Activated CD4-positive, CD25-positive, alpha-beta regulatory T cell (primary cell): ENCODE measurements at places on chromosomes 5 and 9.

GRCh38 chr5:16690243-16690852 is 73.6 kb upstream of the RETREG1 start:
- DNase-seq = no peak

DNA sequence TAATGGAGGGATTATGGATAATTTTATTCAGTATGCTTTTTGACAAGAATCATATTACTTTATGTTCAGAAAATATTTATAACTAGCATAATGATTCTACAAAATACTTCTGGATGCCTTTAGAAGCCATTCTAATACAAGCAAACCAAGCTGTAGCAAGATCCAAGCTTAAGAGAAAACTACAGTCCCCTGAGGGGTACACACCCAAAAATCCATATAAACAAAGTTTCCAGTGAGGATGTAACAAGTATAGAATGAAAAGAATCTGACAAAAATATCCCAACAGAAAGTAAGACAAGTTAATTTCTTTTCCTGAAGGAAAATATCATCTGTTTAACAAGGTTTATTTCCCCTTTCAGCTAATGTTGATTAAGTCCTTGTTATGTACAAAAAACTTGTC is 53.9 kb downstream of the MLLT3 start:
- DNase-seq = no peak

GRCh38 chr9:72983512-72984225 is 30.8 kb upstream of the ALDH1A1 start:
- DNase-seq = no peak

- DNase-seq = no peak
Measured at GRCh38 chr9:83012922-83013838, 49.8 kb downstream of the RASEF start.

DNA sequence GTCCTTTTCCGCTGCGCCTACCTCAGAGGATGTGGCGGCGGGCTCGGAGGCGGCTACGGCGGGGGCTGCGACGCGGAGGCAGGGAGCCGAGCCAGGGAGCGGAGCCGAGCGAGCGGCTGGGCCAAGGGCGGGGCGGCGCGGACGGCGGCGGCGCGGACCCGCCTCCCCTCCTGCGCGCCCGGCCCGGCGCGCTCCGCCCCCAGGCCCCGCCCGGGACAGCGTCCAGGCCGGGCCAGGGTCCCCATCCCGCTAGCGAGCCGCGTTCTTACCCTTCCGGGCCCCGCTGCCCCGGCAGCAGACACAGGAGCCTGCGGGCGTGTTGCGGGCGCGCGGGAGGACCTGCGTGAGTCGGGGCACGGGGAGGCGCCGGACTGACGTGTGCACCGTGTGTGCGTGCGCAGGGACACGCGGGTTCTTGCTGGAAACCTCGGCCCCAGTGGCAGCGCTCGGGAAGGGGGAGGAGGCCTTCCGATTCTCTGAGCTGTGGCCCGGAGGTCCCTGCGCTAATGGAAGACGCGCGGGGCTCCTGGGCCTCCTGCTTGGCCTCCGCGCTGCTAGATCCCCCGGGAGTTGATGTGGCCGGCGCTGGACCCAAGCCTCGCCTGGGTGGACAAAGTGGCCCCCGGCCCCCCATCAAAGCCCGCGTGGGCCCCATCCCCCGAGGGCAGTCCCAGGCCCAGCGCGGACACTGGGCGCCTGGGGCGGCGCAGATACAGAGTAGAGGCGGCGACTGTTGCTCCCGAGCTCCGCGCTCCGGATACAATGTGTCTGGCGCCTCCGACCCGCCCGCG is at the start of gene VDAC1:
Gene VDAC1 (minus strand): TSS at position 350 of the 791 bp plus-strand sequence. CDS start 11,963 bp downstream, outside the sequence.
- peak; percentile 75 for DNase-seq

DNA sequence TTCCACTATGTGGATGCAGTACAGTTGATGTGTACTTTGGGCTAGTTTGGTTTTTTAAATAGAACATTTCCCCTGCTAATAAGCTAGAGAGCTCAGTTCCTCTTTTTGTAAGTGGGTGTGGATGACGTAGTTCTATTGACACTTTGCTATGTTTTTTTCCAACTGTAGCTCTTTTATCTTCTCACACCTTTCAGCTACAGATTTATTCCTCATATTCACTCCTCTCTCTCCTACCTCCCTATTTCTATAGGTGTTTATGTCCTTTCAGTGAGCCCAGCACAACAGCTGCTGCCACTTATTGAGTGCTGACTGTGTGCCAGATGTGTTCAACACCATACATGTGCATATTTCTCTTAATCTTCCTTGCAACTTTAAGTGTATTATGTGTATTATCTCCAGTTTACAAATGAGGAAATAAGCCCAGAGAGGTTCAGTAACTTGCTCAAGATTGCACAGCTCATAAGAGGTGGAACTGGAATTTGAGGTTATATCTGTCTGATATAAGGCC is 215.7 kb downstream of the SEMA6A start:
- no peak for DNase-seq

- DNase-seq = no peak
Measured at GRCh38 chr9:84343111-84343521, 2.6 kb upstream of the SLC28A3 start.

DNA sequence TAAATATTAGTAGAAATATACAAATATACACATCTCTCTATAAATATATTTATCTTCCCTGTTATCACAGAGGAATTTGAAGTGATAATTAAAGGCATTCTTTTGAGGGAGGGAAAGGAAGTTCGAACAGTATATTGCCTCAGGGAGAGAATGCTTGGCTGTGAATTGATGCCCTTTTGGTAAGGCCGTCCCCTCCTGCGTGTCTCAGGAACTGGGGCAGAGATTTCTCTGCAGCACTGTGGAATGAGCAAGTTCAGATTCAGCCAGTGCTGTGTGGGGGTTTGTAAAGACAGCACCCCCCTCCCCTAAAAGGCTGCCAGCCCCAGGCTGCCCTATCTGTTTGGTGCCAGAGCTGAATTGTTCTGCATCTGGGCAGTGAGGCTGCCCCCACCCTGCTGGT is 42.0 kb downstream of the UBE2QL1 start:
- DNase-seq = no peak

GRCh38 chr9:11348366-11348765 is 735.6 kb upstream of the PTPRD start:
- no peak for DNase-seq

DNA sequence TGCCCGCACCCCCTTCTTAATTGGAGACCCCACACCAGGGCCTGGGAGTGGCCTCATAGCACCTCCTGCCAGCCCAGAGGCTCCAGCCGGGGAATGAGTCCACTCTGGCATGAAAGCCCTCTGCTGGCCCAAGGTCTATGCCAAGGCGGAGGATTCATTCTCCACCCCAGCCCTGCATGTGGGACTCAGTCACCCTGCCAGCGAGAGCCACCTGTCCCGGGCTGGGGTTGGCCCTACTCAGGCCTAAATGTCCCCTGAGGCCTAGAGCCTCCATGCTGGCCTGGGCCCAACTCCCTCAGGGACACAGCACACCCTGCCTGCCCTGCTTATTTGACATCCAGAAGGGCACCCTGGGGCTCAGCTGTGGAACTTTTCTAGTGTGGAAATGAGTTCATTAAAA is 1.0 kb upstream of the RAPGEF1 start:
- DNase-seq = no peak

DNA sequence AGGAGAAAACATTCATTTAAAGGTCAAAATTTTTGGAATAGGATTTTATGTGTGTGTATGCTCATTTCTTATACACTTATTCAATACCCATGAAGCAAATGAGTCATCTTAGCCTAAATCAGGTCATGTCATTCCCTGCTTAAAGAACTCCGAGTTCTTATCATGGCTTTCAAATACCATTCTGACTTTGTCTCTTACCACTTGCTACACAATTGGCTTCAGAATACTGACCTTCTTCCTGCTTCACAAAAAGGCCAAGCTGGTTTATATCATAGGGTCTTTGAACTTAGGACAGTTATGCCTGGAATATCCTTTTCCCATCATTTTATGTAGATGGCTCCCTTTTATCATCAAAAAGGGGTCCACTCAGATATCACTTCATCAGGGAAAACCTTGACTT is 652.2 kb upstream of the WWC1 start:
- DNase-seq = no peak

DNA sequence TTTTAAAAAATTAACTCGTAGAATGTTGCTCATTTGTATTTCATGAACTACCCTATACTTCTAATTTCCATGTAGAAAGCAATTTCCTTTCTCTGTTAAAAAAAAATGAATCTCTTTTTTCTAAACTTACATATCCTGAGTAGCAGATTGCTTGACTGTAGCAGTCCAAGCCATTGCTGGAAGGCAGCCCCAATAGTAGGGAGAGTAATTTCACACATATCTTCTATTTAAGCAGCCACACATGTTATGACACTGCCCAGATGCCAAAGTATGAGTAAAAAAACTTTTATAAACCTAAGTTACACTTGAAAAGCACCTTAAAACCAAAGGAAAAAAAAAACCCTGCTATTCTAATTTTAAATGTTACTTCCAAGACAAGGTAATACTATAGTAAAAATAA is 69.6 kb downstream of the FBXL17 start:
- DNase-seq = no peak

GRCh38 chr9:37984672-37985611 is 81.0 kb upstream of the SLC25A51 start:
- no peak for DNase-seq

- no peak for DNase-seq
Measured at GRCh38 chr5:167940911-167941310, 350.5 kb upstream of the WWC1 start.

DNA sequence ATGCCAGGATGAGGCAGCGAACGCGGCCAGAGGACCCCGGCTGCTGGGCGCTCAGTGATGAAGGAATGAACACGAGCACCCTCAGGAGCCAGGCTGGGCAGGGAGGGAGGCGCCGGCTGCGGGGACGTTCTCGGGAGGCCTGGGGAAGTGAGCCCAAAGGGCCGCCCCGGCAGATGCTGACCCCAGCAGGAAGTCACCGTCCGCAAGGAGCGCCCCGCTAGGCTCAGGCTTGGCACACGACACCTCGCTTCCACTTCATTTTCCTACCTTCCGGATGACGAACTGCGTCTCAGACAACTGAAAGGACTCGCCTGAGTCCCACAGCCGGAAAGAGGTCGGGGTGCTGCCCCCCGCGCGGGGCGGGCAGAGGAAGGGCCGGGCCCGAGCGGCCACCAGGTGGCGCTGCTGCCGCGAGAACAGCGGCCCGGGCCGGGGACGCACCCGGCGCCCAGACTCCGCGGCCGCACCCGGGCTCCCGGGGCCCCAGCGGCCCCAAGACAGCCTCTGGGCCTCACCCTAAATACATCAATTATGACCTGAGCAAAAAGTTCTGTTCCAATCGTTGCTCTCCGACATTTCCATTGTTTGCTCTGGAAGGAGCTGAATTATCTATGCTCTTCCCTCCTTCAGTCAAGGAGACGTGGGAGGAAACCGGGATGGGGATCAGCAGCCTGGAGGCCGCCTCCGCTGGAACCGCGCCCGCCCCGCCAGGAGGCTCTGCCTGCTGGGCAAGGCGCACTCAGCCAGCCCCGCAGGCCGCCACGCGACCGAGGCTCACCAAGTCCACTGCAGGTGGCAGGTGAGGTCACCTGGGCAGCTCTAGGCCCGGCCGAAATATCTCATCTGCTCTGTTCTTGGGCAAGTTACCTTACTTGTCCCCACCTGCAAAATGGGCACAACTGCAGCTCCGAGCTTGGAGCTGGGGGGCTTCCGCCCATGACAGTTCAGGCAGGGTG is 107.0 kb downstream of the ZNF354C start:
- peak; percentile 44 for DNase-seq

DNA sequence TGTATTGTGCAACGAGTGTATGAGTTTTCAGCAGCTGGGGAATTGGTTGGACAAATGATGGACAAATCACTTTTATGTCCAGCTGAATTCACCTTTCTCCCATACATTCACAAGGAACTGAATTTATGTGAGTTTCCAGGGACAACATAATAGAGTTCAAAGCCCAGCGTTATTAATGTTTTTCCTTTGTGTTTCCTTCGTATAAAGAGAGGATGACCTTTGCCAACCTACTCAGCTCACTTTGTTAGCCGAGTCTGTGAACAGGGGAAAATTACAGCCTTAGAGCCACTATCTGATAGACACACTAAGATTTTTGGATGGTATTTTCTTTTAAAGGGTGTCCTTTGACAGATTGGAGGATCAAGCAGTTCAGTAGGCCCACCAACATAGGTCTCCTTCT is 352.5 kb downstream of the KIF4B start:
- DNase-seq = no peak

DNA sequence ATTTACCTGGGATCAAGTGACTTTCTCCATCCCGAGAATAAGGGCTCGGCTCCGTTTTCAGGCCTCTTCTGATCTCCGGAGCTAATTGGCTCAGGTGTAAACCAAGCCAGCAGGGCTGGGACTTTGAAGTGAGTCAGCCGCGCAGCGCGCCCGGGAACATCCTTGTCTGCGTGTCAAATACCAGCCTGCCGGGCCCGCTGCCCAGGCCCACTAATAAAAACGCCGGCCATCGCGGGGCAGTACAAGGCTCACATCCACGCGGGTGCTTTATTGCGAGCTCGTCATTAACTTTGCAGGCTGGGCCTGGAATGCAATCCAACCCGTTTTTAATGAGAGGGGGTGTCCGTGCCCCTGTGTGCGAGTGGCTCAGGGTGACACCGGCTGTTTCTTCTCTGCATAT is 416.8 kb downstream of the IRX2 start:
- no peak for DNase-seq

- DNase-seq = no peak
Measured at GRCh38 chr5:135695656-135696313, 117.0 kb upstream of the CXCL14 start.

DNA sequence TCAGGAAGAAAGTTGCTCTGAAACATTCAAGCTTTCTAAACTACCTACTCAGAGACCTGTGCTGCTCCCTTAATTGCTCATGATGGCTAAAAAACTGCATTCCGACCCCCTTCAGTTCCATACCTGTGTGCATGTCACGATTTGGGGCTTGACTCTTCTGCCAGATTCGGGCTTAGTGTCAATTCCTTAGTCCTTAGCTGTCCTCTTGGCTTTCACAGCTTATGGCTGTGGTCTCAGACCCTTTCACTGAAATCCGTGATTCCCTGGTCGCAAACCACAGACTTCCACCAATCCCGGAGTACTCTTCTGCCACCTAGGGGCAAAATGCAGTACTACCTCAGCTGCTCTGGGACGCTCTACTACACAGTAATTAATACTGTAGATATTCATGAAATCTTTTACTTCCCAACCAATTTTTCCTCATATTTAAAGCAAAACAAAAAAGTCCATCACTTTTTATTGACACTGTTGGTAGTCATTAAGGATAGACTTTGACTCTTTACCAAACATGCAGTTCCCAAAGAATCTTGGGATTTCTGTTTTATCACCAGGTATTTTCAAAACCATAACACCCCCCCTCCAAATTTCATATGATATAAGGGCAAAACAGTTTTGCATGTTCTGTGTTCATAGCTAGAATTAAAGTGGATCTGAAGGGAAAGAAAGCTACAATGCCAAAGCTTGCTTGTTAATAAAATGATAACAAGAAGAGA is 617.4 kb downstream of the SLCO4C1 start:
- no peak for DNase-seq

GRCh38 chr5:1315018-1315708 is 20.3 kb upstream of the TERT start:
- DNase-seq = no peak

GRCh38 chr5:68533571-68534084 is 318.1 kb downstream of the PIK3R1 start:
- no peak for DNase-seq

- DNase-seq = no peak
Measured at GRCh38 chr5:122180146-122180712, 50.9 kb downstream of the ZNF474 start.

GRCh38 chr5:94761055-94761454 is 142.6 kb downstream of the SLF1 start:
- DNase-seq = no peak

GRCh38 chr5:6392561-6392960 is 14.2 kb upstream of the MED10 start:
- DNase-seq = no peak
